ENCODE measurements at places on chromosomes 3 and 15.

- DNase-seq, result no peak
Measured at GRCh38 chr3:146468671-146469149, 651 bp downstream of the PLSCR2 start.

DNA sequence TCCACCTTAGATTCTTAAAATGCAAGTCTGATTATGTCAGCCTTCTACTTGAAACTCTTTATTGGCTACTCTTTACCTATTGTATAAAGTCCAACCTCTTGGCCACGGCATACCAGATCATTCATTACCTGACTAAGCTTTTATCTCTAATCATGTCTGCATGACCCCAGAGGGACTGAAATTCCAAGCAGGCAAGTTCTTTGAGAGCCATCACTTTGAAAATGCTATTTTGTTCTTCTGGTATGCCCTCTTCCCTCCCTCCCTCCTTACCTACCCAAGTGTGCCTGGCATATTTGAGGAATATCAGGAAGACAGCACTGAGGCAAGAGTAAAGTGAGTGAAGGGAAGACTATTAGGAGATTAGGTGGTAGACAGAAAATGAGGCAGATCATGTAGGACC lies 57.5 kb downstream of the KCNMB2 start:
- no peak for DNase-seq

GRCh38 chr15:63388511-63388910 lies 6.9 kb upstream of the CA12 start:
- DNase-seq, result no peak

DNA sequence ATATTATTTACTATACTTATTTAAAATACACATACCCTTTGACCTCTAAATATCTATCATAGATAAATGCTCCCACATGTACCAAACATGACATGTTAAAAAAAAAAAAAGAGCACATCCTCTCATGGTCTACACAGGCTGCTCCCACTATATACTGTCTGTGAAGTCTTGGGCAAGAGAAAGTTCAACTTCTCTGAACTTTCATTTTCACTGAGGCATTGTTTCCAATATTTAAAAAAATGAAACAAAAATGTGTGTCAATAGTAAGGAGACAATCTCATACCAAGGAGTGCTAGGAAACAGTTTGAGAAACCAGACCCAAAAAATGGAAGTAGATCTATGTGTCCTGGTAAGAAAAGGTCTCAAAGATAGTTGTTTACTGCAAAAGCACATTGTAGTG lies 29.3 kb downstream of the SLC4A7 start:
- DNase-seq, result no peak

- no peak for DNase-seq
Measured at GRCh38 chr15:68851971-68852370, 31.3 kb upstream of the ANP32A start.

- no peak for DNase-seq
Measured at GRCh38 chr15:77163781-77164384, 93.0 kb upstream of the TSPAN3 start.

DNA sequence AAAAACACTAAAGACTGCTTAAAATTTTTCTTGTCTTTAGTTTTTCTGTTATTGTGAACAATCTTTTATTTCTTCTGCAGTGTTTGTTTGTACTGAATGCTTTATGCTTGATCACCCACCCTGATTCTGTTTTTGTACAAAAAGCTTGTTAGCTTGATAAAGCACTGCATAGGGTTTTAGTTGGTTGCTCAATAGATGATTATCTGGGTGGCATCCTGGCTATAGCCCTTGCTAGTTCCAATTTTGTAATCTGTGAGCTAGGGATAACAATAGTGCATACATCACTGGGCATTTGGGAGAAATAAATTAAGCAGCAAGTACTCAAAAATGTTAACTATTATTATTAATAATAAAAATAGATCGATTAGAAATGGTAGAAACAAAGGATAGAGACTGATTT lies 102.3 kb downstream of the ZPLD1 start:
- no peak for DNase-seq

All from foreskin melanocyte (primary cell).